GM23338 (cell line): ENCODE measurements at places on chromosomes 1 and 21. TPM values are rescaled to one million over a fixed set of nuclear protein-coding genes. Genes with fewer than 3 reads are reported as not detected.
A peak's percentile ranks its signal among the peaks of the same experiment; 100 is the strongest.

DNA sequence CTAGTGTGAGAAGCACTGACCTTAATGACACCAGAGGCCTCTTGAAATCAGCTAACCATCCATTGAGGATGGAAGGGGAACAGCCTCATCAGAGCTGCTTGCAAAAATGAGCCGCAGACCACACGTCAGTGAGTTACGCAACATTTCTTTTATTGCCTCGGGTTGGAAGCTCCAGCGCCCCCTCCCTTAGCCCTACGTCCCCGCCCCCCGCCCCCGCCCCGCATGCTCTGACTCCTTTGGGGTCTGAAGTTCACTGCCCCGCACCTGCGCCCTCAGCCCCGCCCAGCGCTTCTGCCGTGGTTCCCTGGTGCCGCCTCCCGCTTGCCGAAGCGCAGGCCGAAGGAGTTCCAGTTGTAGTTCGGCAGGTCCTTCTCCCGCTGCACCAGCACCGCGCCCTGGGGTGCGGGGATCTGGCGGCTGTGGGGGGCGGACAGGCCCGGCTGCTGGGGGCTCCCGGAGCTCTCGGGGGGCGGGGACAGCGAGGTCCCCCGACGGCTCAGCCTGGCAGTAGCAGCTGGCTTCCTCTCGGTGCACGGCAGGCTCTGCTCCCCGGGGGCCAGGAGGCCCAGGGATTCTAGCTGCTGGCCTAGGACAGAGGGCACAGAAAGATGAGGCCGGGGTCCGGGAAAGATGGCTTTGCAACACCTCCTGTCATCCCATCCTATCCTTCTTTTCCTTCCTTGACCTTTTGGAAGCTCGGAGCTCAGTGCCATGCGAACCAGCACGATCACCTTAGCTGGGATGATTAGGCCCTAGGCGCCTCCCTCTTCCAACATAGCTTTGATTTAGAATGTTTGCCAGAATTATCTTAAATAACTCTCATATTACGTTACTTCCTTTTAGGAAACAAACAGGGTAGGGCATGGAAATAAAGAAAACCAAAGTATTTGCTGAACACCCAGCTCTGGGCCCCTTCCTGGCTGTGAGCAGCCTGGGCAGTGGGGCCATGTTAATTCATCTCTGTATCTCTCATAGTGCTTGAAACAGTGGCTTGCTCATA, 5.8 kb downstream of the KISS1 start:
- peaks cover 7% of the 10 kb centered on the region for H3K4me1 ChIP-seq
- no peak overlapping the region for H3K27ac ChIP-seq
- H3K36me3 ChIP-seq = no peaks in the 10 kb centered on the region
- peak; percentile 73 for DNase-seq

DNA sequence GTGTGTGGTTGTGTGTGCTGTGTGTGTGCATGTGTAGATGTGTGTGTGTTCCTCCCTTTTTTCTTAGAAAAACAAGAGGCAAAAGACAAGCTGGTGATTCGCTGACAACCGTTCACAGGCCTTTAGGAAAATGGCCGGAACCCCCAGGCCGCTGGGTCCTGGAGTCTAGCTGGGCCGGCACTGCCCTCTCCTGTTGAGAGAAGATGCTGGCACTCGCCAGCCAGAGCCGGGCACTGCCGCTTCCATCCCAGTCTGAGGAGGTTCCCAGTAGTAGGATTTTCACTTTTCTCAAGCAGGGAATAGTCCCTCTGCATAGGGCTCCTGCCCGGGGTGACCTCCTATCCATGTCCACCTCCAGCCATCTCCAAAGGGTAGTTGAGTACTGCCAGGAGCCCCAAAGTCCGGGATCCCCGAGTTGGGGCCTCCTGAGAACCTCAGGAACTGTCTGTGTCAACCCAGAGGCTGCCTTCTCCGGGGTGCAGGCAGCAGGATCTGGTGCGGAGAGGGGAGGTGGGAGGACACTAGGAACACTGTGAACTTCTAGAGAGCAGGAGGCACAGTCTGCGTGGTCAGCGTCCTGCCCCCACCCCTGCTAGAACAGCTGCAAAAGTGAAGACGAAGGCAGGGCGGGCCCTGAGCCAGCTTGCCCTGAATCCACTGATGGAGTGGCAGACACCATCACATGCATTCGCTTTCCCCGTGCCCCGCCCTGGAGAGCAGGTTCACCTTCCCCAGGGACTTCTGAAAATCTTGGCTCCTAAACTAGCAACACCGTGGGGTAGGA, 44.1 kb upstream of the ARHGEF16 start:
- peak; percentile 25 for DNase-seq
- no peaks in the 10 kb centered on the region for H3K4me1 ChIP-seq
- H3K27me3 ChIP-seq = no peaks in the 10 kb centered on the region
- no peak overlapping the region for H3K27ac ChIP-seq
- H3K36me3 ChIP-seq = no peaks in the 10 kb centered on the region

DNA sequence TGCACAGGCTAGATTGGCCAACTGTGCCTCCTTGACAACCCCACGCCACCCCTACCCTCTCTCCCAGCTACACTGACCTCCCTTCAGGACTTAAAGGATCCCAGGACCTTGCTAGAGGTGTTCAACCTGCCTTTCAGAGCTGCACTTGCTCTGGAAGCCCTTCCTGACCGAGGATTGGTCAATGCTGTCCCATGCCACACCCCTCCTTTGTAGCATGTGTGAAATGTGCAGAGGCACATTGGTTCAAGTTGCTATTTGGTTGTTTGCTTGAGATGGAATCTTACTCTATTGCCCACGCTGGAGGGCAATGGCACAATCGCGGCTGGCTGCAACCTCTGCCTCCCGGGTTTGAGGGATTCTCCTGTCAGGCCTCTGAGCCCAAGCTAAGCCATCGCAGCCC, 21.8 kb downstream of the ACTA1 start:
- H3K27me3 ChIP-seq = peaks cover 48% of the 10 kb centered on the region
- no peak overlapping the region for H3K27ac ChIP-seq
- no peaks in the 10 kb centered on the region for H3K36me3 ChIP-seq
- no peak for DNase-seq
- no peak overlapping the region for H3K4me3 ChIP-seq

DNA sequence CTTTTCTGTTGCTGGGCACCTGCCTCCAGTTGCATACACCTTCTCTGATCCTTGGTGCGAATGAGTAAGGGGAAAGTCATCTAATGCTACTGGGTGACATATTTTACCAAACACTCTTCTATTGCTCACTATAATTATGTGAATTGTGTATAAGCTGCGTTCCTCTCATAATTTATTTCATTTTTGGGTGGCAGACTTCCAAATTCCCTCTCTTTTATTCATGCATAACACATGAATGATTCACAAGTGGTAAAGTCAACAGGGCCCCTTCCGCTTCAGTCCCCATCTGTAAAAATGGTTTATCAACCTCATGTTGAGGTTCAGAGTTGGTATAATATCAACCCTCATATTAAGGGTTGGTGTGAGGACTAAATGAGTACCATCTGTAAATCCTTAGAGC, 3.2 kb upstream of the QSOX1 start:
- H3K36me3 ChIP-seq = no peaks in the 10 kb centered on the region
- no peak for DNase-seq
- H3K27ac ChIP-seq = no peak overlapping the region
- peaks cover 12% of the 10 kb centered on the region for H3K4me1 ChIP-seq
- peaks cover 30% of the 10 kb centered on the region for H3K27me3 ChIP-seq
- H3K4me3 ChIP-seq = no peak overlapping the region

C8B gene
- total RNA-seq = not detected in 2 replicates

PPP2R5A gene
- total RNA-seq = 38.3 and 43.5 TPM in 2 replicates

GRCh38 chr21:42361286-42361685, 5.0 kb downstream of the TFF1 start:
- H3K27ac ChIP-seq = no peak overlapping the region
- DNase-seq = no peak
- H3K36me3 ChIP-seq = no peaks in the 10 kb centered on the region
- no peaks in the 10 kb centered on the region for H3K4me1 ChIP-seq
- no peak overlapping the region for H3K4me3 ChIP-seq

PGBD5 gene
- 16.6 and 17.0 TPM in 2 replicates for total RNA-seq

BGLAP gene
- total RNA-seq = 0.42 and 2.7 TPM in 2 replicates

DNA sequence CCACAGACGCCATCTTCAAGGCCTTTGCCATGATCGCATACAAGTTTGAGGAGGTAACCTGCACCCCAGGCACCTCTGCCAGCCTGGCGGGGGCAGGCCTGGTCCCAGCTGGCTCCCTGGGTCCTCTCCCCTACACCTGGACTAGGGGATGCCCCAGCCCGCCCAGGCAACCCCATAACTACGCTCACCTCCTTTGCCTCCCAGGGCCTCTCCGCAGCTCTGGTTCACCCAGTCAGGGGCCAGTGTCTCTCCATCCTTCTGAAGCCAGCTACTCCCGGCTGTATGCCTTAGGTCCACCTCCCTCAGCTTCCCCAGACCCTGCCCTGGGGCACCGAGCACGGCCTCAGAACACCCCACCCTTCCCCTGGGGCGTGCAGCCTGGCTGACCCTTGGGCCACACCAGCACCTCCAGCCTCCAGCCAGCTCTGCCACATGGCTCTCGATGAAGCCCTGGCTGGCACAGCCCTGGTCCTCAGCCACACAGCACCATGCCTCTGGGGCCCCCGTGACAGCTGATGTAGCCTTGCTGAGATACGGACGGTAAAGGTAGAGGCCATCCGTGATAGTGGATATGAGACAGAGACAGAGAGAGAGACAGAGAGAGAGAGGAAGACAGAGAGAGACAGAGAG, 80.4 kb upstream of the COL6A1 start:
- H3K36me3 ChIP-seq = no peaks in the 10 kb centered on the region
- H3K27me3 ChIP-seq = no peaks in the 10 kb centered on the region
- H3K4me3 ChIP-seq = no peak overlapping the region
- no peak overlapping the region for H3K27ac ChIP-seq
- no peak for DNase-seq

- no peaks in the 10 kb centered on the region for H3K36me3 ChIP-seq
- H3K27ac ChIP-seq = no peak overlapping the region
Measured at GRCh38 chr1:151478923-151479322, 19.6 kb upstream of the POGZ start.

NOS1AP gene
- 3.5 and 5.8 TPM in 2 replicates for total RNA-seq

DNA sequence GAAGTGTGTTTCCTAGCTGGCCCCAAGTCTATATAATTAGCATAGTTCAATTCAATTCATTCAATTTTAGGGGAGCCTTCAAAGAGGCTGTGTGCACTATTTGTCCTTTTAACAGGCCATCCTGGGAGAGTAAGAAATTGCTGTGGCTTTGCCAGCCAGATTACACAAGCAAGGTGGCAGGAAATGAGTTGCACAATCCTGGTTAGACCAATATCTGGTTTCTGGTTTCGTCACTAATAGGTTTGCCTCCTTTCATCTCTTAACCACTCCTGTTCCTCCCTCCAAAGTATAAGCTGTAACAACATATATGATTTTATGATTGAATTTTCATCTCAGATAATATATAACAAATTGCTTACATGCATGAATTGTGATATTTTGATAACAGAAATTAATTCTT, 84.1 kb upstream of the NEGR1 start:
- no peaks in the 10 kb centered on the region for H3K4me1 ChIP-seq
- H3K27ac ChIP-seq = no peak overlapping the region
- no peak for DNase-seq
- H3K27me3 ChIP-seq = no peaks in the 10 kb centered on the region
- H3K4me3 ChIP-seq = no peak overlapping the region

SPRR1B gene
- total RNA-seq = not detected in 2 replicates

NBPF12 gene
- total RNA-seq = 5.0 and 6.8 TPM in 2 replicates

- no peak overlapping the region for H3K4me3 ChIP-seq
- peaks cover 24% of the 10 kb centered on the region for H3K4me1 ChIP-seq
- no peaks in the 10 kb centered on the region for H3K36me3 ChIP-seq
- no peaks in the 10 kb centered on the region for H3K27me3 ChIP-seq
- H3K27ac ChIP-seq = no peak overlapping the region
- DNase-seq = peak; percentile 71
Measured at GRCh38 chr1:48870596-48870995, 93.9 kb upstream of the BEND5 start.

DDR2 gene
- total RNA-seq = 1.7 and 1.8 TPM in 2 replicates

GCSAML gene
- not detected in 2 replicates for total RNA-seq

DPYD gene
- 0.82 and 1.6 TPM in 2 replicates for total RNA-seq

DNA sequence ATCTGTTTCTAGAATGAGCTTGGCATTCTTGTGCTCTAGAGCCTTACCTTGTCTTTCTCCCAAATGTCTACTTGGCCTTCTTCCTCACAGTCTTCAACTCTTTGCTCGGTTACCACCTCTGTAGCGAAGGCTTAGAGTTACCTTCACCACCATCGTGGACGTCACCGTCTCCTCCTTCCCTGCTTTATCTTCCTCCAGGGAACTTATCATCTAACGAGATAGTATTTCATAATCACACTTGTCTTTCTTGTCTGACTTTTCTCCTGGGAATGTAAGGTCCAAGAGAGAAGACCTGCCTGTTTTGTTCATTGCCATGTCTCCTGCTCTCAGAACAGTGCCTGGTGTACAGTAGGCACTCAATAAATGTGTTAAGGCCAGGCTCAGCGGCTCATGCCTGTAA, 115.6 kb downstream of the GREM2 start:
- H3K36me3 ChIP-seq = no peaks in the 10 kb centered on the region
- no peak overlapping the region for H3K4me3 ChIP-seq
- peaks cover 18% of the 10 kb centered on the region; the same call in 1 of the 2 replicates for H3K27me3 ChIP-seq

DNA sequence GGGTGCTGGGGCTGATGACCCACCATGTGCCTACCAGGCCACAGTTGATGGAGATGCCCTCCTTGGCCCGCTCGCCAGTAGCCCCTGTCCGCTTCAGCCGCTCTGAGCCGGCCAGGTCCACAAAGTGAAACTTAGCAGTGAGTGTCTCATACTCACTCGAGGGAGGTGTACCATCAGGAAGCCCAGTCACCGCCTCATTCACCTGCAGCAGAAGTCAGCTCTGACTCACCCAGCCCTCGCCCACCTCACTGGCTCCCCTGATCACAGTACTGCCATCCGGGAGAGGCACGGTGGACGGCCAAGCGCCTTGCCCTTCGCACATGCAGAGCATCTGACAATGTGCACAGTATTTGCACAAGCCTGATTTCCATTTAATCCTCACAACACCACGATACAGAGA, 18.8 kb downstream of the KIF21B start:
- no peak overlapping the region for H3K4me3 ChIP-seq
- no peaks in the 10 kb centered on the region for H3K27me3 ChIP-seq
- peaks cover under 1% of the 10 kb centered on the region; the same call in 1 of the 2 replicates for H3K4me1 ChIP-seq

OR14I1 gene
- not detected in 2 replicates for total RNA-seq

DNA sequence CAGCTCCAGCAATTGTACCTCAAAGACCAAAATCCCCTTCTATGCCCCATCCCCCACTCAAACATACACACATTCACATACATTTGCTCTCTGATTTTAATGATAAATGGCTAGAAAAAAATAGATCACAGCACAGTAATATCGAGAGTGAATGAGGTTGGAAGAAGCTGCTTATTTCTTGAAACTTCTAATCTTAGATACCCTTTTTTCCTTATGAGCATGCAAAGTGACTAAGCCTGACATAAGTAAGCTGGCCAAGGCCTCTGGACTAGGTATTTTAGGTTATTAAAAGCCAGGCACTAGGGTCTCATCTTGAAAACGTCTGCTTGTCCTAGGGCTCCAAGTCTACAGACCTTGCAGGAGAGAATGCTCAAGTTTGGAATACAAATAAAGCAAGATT, 133.6 kb downstream of the TGFBR3 start:
- H3K27ac ChIP-seq = no peak overlapping the region
- H3K36me3 ChIP-seq = no peaks in the 10 kb centered on the region
- no peak for DNase-seq

- DNase-seq = no peak
- H3K36me3 ChIP-seq = no peaks in the 10 kb centered on the region
- H3K4me3 ChIP-seq = no peak overlapping the region
- H3K27ac ChIP-seq = no peak overlapping the region
- peaks cover 11% of the 10 kb centered on the region for H3K4me1 ChIP-seq
- peaks cover 77% of the 10 kb centered on the region for H3K27me3 ChIP-seq
Measured at GRCh38 chr1:228011721-228012311, 5.0 kb downstream of the WNT3A start.
